ENCODE measurements at places on chromosomes 1 and 21.

GRCh38 chr1:197180252-197180878 is 33.9 kb upstream of the ASPM start:
- DNase-seq: no peak

- no peak for DNase-seq
Observed at GRCh38 chr1:67816506-67816905, 16.8 kb downstream of the GNG12 start.

GRCh38 chr1:57603696-57604095 is 179.8 kb upstream of the DAB1 start:
- no peak for DNase-seq

DNA sequence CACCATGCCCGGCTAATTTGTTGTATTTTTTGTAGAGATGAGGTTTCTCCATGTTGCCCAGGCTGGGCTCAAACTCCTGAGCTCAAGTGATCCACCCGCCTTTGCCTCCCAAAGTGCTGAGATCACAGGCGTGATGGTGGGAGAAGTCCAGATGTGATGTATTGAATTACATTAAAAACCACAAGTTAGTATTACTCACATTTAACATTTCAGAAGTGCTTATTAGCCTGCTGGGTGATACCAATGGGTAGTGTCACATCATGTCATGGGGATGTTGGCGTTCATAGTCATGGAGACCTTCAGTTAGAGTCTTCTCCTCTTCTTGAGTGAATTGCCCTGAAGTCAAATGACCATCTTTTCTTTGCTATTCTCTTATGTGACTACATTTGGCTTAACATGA is 63.6 kb upstream of the VAMP3 start:
- no peak for DNase-seq

DNA sequence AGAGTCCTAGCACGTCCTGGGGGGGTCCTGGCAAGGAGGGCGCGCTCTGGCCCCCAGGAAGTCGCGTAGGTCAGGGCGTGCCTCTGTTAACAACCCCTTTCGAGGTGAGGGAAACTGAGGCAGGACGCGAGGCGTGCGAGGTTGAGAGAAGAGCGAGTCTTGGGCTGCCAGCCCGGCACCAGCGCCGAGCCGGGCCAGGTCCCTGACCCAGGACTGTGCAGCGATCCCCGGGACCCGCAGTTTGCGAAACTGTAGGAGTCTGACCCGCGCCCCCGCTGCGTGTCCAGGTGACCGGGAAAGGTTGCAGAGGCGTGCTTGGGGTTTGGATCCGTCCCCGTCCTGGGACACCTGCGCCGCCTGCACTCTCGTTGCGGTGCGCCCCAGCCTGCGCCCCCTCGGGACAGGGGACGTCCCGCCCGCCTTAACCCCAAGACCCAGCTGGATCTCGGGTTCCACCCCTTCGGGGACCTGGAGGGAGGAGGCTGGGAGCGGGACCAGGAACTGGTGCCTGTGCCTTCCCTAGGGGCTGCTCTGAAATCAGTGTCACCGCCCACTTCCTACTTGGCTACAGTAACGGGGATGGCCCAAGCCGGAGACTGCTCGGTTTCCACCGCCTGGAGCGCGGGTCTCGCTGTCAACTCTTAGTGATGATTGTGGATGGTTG is 493 bp downstream of the DISC1 start:
- DNase-seq: no peak

All from HCT116 (cell line).